ENCODE measurements at places on chromosomes 6 and 20.

DNA sequence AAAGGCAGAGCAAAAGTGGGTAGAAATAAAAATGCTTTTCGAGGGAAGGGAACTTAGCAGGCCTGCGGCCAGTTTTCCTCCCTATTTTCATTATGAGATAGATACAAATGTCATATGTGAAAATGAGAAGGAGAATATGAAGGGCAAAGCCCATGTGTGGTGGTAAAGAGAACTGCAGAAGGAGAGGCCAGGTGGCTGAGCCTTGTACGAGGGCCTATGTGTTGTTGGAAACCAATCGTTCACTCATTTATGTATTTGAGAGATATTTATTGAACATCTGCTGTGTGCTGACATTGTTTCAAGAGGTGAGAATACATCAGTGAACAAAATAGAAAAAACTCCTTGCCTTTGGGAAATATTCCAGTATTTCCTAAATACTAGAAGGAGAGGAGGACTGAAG, 147.7 kb downstream of the SH3BGRL2 start:
- no peak for DNase-seq

- DNase-seq, result peak; percentile 40
These were observed 3.5 kb upstream of the PLCG1 start for GRCh38 chr20:41133709-41134361.

- no peak for DNase-seq
These were observed 232.0 kb downstream of the IBTK start for GRCh38 chr6:82015526-82015925.

DNA sequence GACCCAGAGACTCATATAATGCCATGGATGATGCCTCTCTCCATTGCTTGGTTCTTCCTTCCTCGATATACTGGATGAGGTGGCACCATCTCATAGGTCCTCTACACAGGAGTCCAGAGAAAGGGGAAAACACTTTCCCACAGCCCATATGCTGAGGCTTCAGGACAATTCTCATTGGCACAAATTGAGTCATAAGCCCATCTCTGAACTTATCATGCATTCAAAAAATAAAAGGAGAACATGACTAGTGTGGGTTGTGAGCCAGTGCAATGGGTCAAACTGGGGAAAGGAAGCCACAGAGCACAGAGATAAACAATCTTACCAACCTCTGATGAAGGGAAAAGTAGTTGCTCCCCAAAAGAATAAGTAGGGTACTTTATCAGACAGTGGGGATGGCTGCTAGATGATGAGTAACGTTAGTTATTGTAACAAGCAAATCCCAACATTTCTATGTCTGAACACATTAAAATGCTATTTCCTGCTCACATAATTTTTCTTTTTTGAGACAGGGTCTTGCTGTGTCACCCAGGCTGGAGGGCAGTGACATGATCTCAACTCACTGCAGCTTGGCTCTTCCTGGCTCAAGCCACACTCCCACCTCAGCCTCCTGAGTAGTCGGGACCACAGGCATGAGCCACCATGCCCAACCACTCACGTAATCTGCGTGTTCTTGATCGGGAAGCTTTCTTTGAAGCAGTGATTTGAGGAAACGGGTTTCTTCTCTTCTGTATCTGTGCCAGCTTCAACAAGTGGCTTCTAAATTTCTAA, 27.0 kb downstream of the SOD2 start:
- no peak for DNase-seq

DNA sequence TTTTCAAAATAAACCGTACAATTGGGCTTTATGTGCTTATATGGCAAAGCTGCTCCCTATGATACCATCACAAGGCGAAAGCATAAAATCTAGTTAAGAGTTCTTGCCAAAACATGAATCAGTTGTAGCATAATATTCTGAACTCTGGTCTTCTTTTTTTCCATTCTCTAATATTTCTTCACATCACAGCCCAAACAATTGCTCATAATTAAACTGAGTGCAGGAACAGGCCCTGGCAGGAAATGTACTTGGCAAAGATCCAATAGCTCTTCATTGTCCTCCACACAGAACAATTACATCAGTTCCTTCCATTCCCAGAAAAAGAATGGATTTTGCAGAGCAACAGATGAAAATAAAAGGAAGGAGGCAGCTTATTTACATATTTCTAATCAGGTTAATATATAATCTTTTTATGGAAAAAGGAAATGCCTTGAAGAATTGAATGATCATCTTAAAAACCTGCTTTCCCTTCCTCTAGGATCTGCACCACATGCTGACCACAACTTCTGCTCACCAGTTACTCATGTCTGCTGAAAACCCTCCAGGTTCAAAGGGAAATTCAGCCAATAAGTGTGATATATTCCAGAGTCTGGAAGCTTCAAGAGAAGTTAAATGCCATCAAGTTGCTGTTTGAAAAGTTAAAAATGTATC, 123.3 kb upstream of the COL21A1 start:
- peak; percentile 12 for DNase-seq

Data from GM19239 (cell line).